IMR-90 (cell line): ENCODE measurements at places on chromosomes 7 and 10. TPM values are rescaled to one million over a fixed set of nuclear protein-coding genes. Genes with fewer than 3 reads are reported as not detected.

The ATRNL1 gene
- total RNA-seq, result 0.18 and 0.56 TPM in 2 replicates

The PNLIP gene
- not detected in 2 replicates for total RNA-seq

The TMEM236 gene
- not detected in 2 replicates for total RNA-seq

The A1CF gene
- not detected in 2 replicates for total RNA-seq

The SUGCT gene
- 5.9 and 7.5 TPM in 2 replicates for total RNA-seq

The SLIT1 gene
- total RNA-seq, result under 0.01 TPM in 1 of 2 replicates, not detected in the other

The IDE gene
- total RNA-seq, result 26.4 and 27.4 TPM in 2 replicates

The CAV1 gene
- 1,496 and 1,592 TPM in 2 replicates for total RNA-seq

The AOAH gene
- total RNA-seq, result not detected in 2 replicates

The GRM3 gene
- not detected in 2 replicates for total RNA-seq

The RHEB gene
- 19.7 and 45.5 TPM in 2 replicates for total RNA-seq

The PEX1 gene
- 12.7 and 13.9 TPM in 2 replicates for total RNA-seq

The ADAP1 gene
- 1.4 and 2.2 TPM in 2 replicates for total RNA-seq

The CPVL gene
- not detected in 2 replicates for total RNA-seq

DNA sequence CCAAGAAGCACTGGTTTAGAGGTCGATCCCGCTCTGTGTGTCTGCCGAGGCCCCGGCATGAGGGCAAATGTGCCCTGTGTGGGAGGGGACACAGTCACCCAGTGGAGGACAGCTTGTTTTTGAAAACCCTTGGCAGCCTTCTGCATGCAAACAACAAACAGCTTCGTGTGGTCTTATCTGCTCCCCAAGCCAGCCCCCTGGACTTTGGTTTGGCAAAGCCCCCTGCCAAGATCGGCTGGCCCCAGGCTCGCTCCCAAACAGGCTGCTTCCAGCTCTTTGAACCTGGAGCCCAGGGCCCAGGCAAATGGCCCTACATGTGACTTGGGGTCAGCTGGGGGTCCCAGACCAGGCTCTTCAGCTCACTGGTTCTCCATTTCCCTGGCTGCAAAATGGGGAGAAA lies 2.9 kb downstream of the ELN start:
- DNase-seq, result no peak

GRCh38 chr10:57657164-57657765 lies 610.4 kb downstream of the IPMK start:
- peak; percentile 39 for DNase-seq

- DNase-seq, result peak; percentile 86
Observed at GRCh38 chr10:21315645-21316220, 209.7 kb downstream of the SKIDA1 start.

DNA sequence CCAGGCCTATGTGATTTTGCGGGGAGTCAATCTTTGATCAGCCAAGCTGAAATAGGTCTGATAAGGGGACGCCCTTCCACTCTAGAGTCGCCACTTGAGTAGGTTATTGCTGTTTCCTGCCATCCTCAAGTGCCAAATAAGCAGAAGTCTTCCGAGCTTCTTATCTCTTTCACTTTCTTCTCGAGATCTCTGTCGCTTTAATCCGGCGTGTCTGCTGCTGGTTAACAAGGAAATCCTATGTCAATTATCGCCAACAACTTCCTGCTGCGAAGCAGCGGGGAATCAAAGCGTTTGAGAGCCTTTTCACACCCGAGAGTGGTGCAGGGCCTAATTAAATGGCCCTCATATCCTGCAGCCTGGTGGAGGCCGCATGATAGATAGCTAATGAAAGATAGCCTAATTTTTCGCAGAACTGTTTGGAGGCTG lies 215.9 kb downstream of the RAB11FIP2 start:
- DNase-seq, result no peak

- no peak for DNase-seq
Observed at GRCh38 chr10:49055221-49055849, 60.0 kb downstream of the VSTM4 start.

DNA sequence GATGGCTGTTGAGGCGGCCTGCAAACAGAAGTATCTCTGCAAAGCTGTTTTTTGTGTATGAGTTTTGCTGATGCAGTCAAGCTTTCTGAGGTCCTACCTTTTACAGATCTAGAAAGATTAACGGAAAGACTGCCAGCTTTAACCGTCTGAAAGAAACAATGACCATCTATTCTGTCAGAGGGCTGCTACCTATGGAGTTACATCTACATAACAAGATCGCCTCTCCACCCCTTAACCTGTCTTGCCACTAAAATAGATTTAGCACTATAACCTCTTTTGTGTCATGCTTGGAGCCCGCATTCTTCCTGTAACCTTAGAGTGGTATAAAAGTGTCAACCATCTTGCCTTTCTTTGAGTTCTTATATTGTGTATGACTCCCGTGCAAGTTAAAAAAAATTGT lies 291.2 kb downstream of the POM121L12 start:
- DNase-seq, result no peak

- no peak for DNase-seq
Observed at GRCh38 chr7:132654150-132654549, 77.9 kb upstream of the PLXNA4 start.

DNA sequence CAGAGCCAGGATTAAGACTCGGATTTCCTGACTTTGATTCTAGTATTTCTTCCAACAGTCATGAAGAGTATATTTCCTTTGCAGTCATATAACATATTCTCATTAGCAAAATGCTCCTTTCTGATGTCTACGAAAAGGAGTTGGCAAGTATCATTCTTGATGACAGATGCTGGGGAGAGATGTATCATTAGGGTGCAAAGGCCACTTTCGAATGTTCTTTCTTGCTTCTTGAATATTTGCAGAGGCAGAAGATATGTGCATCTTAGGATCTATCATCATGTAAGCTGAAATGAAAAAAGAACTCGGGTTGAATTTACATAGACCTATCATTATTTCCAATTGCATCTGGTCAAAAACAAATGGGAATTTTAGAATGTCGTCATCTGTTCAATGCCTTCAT lies 294.4 kb downstream of the BAMBI start:
- DNase-seq, result no peak

DNA sequence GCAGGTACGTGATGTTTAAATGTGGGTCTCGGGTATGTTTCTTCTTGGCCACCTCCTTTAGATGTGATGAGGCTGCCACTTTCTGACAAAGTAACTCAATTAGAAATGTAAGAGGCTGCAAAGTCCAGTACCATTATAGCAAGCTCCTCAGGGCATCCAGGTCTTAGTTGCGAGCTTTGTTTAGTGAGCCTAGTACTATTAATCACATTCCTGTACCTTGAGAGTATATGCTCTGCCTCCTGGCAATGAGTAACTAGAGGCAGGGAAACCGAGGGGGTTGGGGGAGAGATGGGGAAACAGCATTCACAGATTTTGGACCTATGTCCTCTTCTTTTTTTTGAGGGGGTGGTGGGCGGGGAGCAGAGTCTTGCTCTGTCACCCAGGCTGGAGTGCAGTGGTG lies 131.8 kb downstream of the GFRA1 start:
- no peak for DNase-seq

GRCh38 chr7:76343294-76343930 lies 15.4 kb downstream of the YWHAG start:
- peak; percentile 59 for DNase-seq

DNA sequence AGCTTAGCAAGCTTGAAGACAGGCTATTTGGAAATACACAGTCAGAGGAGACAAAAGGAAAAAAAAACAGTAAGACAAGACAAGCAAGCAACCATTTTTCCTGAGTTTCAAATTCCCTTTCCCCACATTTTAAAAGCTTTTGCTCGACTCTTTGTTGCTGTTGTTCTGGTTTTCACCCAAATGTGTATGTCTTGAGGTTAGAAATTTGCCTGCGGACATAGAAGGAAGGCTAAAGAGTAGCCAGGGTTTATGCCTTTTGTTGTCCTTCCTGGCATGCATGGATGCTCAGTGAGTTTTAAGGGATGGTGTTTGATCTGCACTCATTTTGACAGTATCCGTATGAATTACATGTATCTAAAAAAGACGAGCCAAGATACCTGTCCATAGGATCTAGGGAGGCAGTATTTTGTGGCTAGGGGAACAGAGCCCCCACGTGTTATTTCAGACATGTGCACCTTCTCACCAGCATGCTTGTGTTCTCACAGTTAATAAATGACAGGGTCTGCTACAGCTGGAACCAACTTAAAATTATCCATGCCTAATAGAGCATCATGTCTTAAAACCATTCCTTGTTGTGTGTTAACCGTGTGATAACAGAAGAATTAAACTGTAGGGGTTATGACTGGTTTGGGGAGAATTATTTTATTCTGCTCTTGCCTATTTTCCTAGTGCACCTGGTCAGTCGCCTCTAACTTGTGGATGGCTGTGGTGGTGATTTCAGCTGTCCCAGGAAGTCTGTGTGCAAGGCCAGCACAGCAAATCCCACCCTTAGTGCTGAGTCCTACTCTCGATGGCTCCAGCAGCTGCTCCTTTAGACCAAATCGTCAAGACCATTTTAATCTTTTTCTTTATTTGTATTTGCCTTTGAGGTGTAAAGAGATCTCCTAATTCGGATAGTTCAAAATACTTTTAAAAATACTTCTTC lies 9.1 kb downstream of the WIPF3 start:
- no peak for DNase-seq

DNA sequence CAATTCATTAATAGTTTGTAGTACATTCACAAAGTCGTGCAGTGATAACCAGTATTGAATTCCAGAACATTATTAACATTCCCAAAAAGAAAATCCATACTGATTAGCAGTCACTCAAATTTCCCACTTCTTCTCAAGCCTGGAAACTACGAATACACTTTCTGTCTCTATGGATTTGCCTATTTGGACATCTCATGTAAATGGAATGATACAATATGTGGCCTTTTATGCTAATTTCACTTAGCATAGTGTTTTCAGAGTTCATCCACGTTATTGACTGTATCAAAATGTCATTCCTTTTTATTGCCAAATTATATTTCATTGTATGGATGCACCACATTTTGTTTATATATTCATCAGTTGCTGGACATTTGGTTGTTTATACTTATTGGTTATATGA lies 78.8 kb downstream of the STK31 start:
- DNase-seq, result no peak

DNA sequence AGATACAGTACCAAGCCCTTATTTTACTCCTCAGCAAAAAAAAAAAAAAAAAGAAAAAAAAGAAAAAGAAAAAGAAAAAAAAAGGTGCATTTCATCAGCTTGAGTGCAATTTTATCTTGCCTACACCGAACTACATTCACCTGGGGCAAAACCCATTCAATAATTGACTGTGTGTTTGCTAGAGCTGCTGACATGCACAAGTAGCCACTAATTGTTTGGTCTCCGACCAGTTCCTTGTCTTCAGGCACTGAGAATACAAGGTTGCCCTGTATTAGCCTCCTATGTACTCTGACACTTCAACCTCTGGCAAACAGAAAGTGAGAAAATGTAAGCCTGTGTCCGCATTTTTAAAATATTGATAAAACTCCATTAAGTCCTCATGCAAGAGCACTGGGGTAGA lies 1579.4 kb upstream of the LRRTM3 start:
- DNase-seq, result no peak

- DNase-seq, result no peak
Observed at GRCh38 chr10:128173386-128173785, 47.2 kb upstream of the MKI67 start.

DNA sequence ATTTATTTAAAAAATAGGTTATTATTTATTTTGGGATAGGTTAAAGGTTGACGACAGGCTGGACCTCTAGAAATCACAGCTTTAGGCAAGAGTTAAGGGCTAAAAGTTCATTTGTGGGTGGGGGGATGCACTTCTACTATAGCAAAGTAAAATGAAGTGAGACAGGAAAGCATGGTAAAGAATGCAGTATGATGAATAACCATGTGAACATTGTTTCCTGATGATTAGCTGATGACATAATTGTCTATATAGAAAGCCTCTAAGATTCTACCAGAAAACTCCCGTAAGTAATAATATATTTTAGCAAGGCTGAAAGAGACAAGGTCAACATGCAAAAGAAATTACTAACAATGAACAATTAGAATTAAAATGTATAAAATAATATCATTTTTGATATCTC lies 25.7 kb upstream of the PRSS37 start:
- DNase-seq, result no peak

- peak; percentile 4 for DNase-seq
Observed at GRCh38 chr7:144830811-144831210, 5.0 kb downstream of the TPK1 start.

- DNase-seq, result peak; percentile 8
Observed at GRCh38 chr7:95632609-95633008, 36.3 kb upstream of the PDK4 start.

DNA sequence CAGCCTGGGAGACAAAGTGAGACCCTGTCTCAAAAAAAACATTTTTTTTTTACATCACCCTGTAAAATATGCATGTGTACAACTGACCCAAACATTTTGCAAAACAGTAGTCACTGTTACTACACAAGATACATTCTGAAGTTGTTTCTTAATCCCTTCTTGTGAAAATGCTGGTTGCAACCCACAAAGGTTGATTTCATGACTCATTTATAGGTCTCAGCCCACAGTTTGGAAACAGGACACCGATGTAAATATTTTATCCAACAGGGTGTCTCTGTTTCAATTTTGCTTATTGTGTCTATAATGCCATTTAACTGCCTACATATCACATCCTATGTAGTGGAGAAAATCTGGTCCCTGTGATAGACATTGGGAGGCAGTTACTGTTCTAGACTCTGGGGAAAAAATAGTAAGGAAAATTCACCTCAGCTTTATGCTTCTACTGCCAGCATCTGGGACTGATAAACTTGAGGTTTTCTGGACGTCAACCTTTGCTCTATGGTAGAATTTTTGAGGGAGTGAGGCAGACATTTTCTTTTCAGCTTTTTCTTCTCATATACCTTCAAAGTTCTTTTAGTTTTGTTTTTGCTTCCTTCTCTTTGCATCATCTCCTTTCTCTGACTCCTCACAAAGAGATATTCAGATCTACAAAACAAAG lies 1.6 kb upstream of the RAB19 start:
- DNase-seq, result peak; percentile 76

- no peak for DNase-seq
Observed at GRCh38 chr7:70229242-70229641, 631.0 kb downstream of the AUTS2 start.

DNA sequence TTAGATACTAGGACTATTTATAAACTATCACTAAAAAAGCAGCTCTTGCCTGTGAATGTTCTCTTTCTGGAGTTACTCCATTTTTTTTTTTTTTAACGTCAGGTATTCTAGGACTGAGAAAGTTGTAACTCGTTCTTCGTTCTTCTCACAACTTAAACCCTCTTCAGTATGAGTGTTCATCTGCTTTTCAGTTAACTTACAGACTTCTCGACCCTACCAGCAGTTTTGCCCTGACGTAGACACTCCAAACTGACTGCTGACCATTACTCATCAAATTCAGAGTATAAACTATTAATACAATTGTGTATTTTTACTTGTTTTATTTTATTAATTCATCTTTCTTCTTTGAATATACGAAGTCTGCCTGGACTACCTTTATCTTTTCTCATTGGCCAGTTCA lies 353.1 kb downstream of the GPR37 start:
- DNase-seq, result no peak

DNA sequence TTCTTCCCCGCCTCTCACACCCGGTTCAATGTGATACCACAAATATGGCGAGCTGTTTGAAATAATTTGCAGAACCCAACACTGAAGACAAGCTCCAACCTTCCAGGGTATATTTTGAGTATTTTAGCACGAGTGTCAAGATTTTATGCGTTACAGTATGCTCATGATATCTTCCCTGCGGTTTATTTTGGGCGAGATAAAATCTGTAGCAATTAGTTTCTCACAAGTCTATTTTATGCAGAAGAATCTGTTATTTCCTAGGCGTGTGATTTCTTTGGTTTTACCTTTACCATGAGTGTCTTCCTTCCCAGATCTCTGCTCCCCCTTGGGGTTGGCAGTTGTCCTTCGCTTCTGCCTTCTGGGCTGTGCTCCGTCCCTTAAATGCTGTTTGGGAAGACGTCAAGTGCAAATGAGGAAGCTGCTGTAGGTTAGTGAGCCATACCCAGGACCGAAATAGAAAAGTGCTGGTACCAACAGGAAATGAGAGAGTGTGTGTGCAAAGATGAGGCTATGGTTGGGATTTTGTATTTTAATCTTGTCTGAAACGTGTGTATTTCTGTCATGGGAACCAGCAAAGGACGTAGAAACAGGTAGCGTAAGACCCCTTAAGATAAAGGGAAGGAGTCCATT lies 299.8 kb downstream of the KLF6 start:
- DNase-seq, result no peak
